Amniotic stem cell (primary cell): ENCODE measurements at places on chromosomes 6 and 20.

GRCh38 chr6:108492131-108492766, 68.5 kb upstream of the FOXO3 start:
- peak; percentile 22 for DNase-seq

- DNase-seq: no peak
Measured at GRCh38 chr6:155310596-155310995, 3.7 kb downstream of the TFB1M start.

DNA sequence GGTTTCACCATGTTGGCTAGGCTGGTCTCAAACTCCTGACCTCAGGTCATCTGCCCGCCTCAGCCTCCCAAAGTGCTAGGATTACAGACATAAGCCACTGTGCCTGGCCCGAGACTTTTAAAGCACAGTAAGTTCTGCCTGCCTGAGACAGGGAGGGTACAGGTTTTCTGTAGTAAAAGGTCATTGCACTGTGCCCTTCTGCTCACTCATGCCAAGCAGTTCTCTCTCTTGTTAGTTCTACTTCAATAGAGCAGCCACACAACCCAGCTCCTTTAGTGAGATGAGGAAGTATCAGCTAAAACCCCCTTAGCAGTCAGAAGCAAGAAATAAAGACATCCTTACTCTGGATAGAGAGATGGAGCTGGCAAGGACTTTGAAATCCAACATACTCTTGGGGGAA, 52.4 kb upstream of the ARMH2 start:
- no peak for DNase-seq

DNA sequence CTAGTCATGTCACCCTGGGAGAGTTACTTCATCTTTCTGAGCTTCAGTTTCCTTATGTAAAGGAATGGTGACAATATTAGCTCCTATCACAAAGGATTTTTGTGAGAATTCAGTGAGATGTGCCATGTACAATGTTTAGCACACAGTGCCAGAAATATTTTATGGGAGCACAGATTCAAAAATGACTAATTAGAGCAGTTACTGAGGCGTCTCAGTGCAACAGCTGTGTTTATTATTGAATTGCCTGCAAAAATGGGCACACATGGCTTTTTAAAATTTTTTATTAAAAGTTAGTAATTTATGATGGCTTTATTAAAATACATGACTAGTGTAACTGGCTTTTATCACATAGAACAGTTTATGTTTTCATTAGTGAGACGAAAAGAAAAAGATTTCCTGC, 134.3 kb upstream of the AHI1 start:
- DNase-seq: no peak

GRCh38 chr20:1301031-1301529, 27.9 kb downstream of the SDCBP2 start:
- peak; percentile 14 for DNase-seq

DNA sequence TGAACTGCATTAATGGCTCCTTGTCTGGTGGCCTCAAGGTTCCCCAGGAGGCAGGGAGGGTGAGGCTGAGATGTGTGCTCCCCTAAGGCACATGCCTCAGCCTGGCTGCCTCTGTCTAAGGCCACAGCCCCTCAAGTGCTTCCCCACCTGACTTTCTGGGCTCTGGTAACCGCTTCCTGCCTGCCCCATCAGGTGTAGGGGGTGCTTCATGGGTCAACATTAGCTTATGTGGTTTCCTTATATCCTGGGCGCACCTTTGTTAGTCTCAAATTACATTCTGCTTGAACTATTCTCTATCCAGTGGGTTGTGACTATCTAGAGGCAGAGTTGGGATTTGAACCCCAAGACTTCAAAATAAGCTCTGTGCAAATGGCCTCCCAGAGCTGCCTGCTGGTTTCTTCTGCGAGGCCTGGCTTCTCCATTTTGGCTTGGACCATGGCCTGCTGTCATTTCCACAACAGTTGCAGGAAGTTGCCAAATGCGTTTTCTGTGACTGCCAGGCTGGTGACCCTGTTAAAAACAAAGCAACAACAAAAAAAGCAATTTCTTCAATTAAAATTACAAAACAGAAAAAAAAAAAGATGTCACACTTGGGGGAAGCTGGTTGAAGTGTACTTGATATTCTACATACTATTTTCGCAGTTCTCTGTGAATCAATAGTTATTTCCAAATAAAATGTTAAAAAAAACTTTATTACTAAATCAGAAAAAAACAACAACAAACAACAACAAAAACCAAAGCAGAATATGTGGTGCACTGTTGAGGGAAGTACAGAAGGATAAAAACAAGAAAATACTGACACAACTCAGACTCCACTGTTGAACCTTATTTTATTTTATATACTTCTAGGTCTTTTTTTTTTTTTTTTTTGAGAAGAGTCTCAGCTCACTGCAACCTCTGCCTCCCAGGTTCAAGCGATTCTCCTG, 20.0 kb upstream of the ZNFX1 start:
- DNase-seq: no peak
